CD8-positive, alpha-beta memory T cell (primary cell): ENCODE measurements at places on chromosomes 1 and 21.
A peak's percentile ranks its signal among the peaks of the same experiment; 100 is the strongest.

GRCh38 chr1:71882637-71883036 is 399.7 kb downstream of the NEGR1 start:
- no peak for DNase-seq

DNA sequence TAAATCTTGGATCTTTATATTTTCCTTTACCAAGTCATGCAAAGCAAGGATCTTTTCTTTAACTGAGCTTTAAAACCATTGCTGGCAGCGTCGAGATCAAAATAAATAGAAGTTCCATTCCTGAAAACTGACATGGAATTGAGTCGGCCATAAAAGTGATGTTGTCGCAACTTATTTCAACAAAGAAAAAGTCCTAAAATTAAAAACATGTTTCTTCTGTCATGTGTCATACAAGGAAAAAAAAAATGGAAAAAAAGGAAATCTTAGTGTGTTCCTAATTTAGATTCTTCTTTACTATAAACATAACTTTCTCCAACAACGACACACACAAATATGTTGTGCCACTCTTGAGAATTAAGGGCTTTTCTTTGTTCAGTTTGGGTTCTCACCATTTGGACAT is 34.9 kb downstream of the GREM2 start:
- DNase-seq: no peak

DNA sequence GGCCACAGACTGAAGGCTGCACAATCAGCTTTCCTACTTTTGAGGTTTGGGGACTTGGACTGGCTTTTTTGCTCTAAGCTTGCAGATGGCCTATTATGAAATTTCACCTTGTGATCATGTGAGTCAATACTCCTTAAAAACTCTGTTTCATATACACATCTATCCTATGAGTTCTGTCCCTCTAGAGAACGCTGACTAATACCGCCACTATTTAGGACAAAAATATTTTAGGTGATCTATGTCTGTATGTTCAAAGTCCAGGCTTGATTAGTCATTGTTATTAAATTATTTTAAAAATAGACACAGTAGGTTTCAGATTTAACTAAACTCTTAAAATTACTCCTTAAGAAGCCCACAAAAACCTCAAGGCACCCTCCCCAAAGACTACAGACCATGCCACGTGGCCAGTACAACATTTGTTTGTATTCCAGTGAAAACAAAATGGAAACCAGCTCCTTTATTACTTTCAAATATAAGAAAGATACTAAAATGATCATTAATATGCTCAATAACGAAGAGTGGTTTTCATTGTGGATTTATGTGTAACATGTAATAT is 63.1 kb downstream of the TMPRSS15 start:
- no peak for DNase-seq

DNA sequence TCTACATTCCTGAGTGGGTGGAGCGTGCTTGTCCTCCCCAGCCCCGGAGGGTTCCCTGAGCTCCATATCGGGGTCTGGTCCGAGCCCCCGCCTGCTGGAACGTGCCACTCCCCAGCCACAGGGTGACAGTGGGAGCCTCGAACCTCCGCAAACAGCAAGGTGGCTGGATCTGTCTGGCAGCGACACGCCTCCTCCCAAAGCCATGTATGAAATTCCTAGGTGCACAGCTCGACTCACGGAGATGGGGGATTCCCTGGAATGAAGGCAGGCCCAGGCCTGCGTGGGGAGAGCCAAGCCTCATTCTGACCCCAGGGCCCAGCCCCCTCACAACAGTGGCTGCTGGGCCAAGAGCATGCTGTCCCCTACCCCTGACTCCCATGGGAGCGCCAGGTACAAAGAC is 32.9 kb downstream of the TP73 start:
- no peak for DNase-seq

DNA sequence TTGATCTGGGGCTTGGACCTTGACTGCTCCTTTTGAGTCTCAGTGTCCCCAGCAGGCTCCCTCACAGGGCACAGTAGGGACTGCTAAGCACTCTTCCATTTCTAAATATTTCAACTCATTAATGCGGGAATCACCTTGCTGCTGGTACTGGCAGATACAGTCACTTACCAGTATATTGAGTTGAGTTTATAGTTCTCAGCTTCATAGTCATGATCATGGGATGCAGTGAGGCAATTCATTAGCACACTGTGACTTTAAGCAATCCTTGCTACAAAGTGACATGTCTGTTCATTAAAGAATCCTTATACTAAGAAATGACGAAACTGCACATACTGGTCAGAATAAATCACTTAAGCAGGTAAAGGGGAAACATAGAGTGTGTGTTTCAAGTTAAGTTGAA is 240.8 kb downstream of the SPATA17 start:
- DNase-seq: no peak

DNA sequence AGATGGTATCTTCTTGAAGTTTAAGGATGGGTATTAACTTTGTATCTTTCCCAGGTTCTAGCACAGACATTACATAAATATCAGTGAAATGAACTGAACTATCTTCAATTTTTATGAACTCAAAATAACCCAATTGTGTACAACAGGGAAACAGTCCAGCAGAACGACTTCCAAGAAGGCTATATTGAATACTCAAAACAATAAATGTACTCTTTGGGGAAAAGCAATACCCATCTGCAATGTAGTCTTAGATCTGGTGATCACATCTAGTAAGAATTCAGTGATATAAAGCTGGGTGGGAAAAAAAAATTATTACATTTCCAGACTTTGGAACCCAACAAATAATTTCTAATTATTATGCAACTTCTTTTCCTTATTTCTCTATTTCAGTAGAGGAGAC is 33.1 kb upstream of the GORAB start:
- no peak for DNase-seq

GRCh38 chr1:59695252-59695651 is 119.5 kb upstream of the HOOK1 start:
- DNase-seq: no peak

DNA sequence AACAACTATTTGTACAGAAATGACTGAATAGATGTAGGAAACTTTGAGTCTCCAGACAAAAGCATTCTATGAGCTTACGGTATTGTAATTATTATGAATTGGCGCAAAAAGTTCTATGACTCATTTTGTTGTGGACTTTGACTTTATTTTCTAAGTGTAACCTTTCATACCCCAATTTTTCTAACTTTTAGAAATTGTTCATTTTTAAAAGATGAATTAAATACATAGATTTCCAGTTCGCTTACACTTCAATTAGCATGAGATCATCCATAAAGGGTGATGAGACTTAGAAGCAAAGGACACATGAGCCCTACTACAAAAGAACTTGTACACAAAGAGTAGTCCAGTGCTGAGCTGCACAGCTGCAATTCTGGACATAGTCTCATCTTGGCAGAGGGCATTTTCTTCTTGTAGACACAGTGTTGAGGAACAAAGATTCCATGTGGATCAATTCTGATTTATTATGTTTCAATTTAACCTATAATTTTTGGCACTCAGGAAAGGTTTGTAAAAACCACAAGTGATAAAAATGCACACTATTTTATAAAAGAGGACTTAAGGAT is 431.1 kb downstream of the LRRIQ3 start:
- DNase-seq: no peak

- DNase-seq: no peak
These were observed 240.5 kb upstream of the SNX7 start for GRCh38 chr1:98421085-98421435.

DNA sequence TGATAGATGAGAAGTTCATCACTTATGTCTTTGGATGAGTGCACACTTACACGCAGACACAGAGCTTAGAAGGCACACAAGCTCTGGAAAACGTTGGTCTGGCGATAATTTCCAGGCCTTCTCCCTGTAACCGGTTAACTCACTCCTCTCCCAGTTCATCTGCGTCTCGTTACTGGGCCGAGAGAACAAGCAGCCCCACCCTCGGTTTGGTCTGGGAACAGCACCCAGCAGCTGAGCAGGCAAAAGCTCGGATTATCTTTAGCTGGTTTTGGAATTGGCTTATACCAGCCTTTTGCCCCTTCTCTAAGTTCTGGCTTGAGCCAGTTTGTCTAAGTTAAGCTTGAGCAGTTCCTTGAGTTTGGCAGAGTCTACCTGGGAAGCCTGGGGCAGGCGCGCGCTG is 27.3 kb upstream of the COL6A1 start:
- DNase-seq: no peak

DNA sequence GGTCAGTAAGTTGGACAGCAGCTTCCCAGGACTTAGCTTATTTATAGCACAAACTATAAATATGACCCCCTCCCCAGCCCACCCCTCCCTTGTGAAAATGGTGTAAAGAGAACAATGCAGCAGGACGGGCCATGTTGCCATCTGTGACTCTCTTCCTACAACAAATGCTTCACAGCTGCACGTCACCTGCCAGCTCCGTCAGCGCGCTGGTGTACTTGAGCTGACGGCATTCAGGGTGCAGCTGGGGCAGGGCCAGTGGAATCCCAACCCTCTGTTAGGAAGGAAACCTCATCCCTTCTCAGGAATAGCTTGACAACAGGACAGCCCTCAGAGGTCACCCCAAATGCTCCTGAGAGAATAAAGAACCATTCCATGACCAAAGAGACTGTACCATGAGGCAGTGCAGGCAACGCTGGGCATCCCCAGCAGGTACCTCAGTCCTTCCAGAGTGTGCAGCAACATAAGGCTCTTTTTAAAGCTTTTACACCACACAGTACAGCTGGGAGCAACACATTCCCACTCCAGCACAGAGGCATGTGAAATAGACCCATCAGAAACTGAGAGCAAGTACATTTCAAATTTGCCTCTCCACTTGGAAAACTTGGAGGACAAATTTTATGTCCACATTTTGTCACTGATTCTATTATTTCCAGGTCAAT is 85.0 kb downstream of the ATP1A1 start:
- DNase-seq: no peak

DNA sequence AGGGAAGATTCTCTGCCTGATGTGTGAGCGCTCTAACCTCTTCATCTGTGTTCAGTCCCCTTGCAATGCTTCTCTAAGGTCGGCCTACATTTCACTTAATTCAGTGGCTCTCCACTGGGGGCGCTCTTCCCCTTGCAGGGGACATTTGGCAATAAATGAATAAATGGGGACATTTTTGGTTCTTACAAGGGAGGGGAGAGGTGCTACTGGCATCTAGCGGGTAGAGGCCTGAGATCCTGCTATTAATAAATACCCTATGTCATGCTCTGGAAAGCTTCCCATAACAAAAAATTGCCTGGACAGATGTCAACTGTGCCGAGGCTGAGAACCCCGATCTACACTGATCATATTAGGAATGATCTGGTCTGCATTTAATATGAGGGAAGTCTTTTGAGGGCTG is 25.9 kb upstream of the DNAJC11 start:
- DNase-seq: peak; percentile 47

DNA sequence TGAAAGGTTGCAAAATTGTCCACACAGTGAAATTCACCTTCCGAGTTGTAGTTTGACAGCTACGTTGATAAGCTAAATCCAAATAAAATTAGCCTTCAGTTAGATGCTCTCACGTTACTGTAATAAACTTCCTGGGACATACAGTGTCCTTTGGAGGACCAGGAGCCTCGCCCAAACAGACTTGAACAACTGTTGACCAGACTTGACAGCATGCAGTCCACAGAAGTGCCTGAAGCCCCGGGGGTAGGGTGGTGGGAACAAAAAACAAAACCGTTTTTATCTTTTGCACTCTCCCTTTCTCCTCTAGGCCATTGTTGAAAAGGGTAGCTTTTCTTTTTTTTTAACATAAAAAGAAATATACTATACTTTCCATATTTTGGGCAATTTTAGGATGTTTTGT is 172.8 kb upstream of the SAMSN1 start:
- no peak for DNase-seq

- DNase-seq: no peak
These were observed 355.1 kb downstream of the GPATCH2 start for GRCh38 chr1:217275655-217276398.

GRCh38 chr1:20634594-20635084 is 1.4 kb downstream of the PINK1 start:
- DNase-seq: no peak

DNA sequence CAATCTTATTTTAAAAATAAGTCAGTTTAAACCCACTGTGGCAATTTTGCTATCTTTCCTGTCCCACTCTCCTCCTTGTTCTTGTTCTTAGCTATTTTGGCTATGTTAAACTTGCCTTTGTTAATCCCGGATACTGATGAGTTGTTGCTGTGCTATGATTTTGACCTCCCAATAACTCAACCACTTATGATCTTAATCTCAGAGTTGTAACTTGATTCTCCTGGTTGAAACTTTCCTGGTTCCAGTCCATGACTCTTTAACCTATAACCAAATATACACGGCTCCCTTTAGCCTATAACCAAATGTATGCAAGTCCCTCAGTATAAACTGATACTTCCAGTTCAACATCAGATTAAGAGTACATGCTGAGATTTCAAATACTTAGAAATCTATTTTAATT is 15.6 kb upstream of the ACADM start:
- DNase-seq: no peak

DNA sequence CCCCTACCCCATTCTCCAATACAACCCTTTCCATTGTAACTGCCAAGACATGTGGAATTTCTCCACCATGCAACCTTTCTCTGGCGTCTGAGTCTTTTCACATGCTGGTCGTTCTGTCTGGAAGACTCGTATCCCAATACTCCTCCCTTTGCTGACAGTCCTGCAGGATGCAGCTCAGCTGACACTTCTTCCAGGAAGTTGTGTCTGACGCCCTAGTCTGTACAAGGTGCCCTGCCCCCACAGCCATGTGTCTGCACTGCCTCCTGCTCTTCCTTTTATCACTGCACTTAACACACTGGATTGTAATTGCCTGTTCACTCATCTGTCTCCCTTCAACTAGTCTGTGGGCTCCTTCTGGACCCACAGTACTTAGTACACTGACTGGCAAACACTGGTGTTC is 188.0 kb downstream of the LMX1A start:
- DNase-seq: no peak

- no peak for DNase-seq
These were observed 273.8 kb downstream of the KCNJ6 start for GRCh38 chr21:37642493-37642892.

DNA sequence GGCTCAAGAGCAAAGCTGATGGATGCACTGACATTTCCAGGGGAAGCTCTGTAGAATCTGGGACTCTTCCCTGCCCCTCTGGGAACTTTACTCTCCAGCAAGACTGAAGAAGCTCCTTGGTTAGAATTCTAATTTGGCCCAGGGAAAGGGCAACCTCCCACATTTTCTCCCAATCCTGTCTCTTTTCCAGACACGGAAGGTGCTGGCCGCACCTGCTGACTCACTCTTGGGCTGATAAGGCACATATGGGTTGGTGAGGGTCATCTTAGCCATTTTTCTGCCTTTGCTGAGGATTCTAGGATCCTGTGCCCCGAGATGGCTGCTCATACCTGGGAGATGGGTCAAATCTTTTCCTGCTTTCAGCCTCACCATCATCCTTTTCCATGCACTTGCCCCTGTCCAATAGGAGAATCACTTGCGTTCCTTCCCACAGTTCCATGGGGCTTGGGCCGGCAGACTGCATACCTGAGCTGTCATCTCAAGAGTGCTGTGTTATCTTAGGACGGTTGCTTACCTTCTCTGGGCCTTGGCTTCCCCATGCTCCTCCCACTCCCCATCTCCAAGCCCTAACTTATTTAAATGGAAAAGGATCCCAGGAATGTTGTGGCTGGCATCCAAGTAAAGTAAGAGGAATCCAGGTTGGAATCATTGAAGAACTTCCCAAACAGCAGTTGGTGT is 1.3 kb downstream of the TINAGL1 start:
- no peak for DNase-seq
